ENCODE measurements at places on chromosomes 2 and 18.

GRCh38 chr2:106516436-106516835 is 29.3 kb downstream of the CD8B2 start:
- no peak for DNase-seq

GRCh38 chr2:101881131-101881530 is 110.6 kb upstream of the IL1R2 start:
- DNase-seq: no peak

DNA sequence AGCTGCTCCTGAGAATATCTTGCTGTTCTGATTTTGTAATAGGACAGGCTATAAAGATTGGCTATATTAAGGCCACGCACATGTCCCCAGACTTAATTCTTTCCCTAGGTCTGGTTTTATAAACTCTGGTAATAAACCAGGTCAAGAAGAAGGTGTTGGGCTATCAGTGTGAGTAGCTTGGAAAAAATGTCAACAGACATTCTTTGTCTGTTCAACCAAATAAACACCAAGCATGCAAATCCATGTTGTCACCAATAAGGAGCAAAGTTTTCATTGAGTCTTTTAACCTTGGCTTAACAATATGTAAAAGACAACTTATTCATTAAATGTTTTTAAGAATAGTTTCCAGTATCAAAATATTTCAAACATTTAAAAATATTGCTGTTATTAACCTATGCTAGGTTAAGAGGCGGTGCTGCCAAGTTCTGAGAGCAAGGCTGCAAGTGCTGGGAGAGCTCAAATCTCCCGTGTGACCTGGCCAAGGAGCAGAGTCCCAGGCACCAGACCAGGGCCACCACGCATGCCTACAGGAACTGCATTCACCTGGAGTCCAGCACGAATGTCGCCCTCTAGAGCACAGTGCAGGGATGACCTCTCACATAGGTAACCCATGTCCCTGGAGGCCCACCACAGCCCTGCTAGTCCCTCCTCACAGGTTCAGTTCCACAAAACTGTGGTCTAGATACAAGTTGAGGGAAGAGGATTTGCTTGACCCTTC is 120.5 kb upstream of the POU3F3 start:
- peak; percentile 3 for DNase-seq

GRCh38 chr2:121816797-121817196 is 61.3 kb downstream of the TSN start:
- no peak for DNase-seq

GRCh38 chr2:219149667-219150066 is 10.9 kb downstream of the NHEJ1 start:
- DNase-seq: no peak

DNA sequence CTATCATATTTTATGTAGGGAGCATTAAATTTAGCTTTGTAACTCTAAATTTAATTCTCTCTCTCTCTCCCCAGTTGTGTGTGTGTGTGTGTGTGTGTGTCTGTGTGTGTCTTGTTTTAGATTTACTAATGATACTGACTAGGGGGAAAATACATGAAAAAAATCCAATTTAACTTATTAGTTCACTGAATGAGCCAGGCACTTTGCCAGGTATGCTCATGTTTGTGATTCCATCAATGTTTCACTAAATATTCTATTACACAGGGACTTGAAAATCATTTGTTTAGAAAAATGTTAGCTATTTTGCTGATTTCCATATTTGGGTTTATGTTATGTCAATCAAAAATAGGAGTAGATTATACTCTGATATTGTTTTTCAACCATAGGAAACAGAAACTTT is 203.7 kb upstream of the ZNF804A start:
- no peak for DNase-seq

GRCh38 chr2:224195925-224196571 is 157.0 kb upstream of the SERPINE2 start:
- no peak for DNase-seq

- DNase-seq: no peak
These were observed 39.4 kb downstream of the MAP2 start for GRCh38 chr2:209463226-209463625.
